ENCODE measurements at places on chromosomes 5 and 9. TPM values are rescaled to one million over a fixed set of nuclear protein-coding genes. Genes with fewer than 3 reads are reported as not detected.

DNA sequence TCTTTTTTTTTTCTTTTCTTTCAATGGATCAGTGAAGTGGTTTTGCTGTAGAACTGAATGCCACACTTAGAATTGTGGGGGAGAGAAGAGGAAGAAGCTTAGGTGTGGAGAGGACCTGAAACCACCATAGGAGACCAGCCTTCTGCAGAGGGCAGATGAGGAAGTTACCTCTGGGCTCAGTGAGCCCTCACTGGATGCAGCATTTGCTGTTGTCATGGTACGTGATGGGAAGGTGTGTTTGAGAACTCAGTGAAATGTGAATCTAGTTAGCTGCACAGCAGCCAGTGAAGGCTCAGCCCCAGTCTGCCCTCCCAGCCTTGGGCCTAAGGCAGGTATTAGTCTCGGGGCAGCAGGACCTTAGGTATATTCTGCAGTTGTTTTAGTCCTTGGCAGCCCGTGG, 17.5 kb downstream of the CYFIP2 start:
- DNase-seq: no peak

ADRB2 gene
- 2.8 TPM for total RNA-seq

- DNase-seq: no peak
Measured at GRCh38 chr9:97526895-97527575, 25.6 kb downstream of the TMOD1 start.

DNA sequence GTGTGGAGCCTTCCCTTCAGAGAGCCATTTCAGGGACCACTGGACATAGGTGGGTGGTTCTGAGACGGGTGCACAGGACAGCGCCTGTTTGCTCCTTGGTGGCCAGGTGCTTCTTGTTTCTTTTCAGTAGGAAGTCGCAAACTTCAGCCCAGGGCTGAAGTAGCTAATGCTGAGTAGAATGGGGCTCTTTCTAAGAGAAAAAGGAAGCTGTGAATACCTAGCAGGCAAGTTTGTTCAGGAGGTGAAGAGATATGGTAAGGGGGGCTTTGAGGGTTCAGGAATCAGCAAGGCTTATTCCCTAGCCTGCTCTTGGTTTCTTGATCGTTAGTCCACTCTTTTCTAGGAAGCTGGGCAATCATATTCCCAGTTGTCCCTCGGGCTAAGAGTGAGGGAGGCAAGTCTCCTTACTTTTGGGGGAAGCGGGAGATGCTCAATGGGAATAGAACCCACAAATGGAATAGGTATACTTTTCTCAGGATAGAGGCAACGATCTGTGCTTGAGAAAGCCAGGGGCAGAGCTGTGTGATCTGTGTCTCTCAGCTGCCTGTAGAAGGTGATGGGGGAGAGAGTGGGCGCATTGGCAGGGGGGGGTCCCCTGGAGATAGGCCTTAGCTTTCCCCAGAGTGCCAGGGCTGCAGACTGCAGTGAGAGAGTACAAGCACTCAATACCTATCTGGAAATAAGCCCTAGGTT, 1.9 kb upstream of the PURA start:
- DNase-seq: no peak

ARID3C gene
- total RNA-seq: not detected

FOXI1 gene
- not detected for total RNA-seq

DNA sequence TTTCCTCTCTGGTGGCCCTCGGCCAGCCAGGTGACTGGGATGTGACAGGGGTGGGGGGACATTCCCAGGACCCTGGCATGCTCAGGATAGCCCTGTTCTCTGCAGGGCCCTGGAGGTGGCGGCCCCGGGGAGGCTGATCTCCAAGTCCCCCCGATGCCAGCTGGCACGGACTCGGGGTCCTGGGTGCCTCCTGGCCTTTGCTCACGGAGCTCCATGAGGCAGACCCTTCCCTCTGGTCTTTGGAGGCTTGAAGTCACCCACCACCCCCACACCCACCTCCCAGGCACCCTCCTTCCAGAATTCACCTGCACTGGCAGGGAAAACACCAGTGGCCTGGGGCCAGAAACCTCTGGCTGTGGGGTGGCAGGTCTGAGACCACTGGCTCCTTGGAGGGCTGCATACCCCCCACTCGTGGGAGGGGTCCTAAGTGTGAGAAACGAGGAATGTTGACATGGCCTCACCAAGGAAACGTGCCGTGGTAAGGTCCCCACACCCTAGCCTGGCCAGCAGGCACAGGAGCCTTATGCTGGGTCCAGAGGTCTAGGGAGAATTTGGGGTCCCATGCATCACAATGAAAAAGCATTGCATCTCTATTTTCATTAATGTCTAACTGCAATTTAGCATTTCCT, 130.8 kb upstream of the FAM120A start:
- no peak for DNase-seq

GRCh38 chr9:9921805-9922204, 691.0 kb downstream of the PTPRD start:
- DNase-seq: no peak

DNA sequence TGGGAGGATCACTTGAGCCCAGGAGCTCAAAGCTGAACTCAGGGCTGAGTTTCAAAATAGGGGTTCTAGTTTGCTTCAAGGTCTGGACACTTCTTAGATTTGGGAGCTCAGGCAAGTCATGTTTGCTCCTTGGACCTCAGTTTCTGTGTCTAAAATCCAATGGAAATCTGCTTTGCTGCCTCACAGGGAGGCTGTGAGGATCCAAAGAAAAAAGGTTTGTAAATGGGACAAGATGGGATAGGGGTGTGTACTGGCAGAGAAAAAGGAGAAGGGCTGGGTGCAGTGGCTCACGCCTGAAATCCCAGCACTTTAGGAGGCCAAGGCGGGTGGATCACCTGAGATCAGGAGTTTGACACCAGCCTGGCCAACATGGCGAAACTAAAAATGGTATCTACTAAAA, 39.6 kb upstream of the SH3PXD2B start:
- DNase-seq: no peak

DNA sequence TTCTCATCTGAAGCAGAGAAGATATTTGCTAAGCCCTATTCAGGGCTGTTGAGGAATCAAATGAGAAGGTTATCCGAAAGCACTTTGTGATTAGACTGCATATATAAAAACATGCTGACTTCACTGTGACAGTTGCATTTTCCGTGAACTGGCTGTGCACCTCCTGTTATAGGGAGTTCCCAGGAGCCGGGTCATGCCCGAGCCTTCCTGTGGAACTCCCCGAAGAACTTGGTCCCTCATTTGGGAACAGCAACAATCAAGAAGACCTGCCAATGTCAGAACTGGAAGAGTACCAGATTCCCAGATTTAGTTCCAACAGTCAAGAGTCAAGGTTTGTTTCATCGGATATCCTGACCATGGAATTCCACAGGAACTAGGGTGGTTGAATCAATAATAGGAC, 130.4 kb upstream of the RAI14 start:
- no peak for DNase-seq

- no peak for DNase-seq
Measured at GRCh38 chr9:33924978-33925797, 108.2 kb downstream of the UBE2R2 start.

NR4A3 gene
- total RNA-seq: 9.7 TPM

HACD4 gene
- 2.0 TPM for total RNA-seq

Measured in thoracic aorta (tissue), 2 donors.